ENCODE measurements at places on chromosomes 7 and 10.
A peak's percentile ranks its signal among the peaks of the same experiment; 100 is the strongest.

- DNase-seq: no peak
Observed at GRCh38 chr10:18625886-18626285, 25.5 kb downstream of the NSUN6 start.

- DNase-seq: no peak
Observed at GRCh38 chr10:126475074-126475691, 86.9 kb upstream of the ADAM12 start.

GRCh38 chr7:31028006-31028405 is 24.1 kb upstream of the ADCYAP1R1 start:
- no peak for DNase-seq

GRCh38 chr7:19116121-19117090 is 1.0 kb downstream of the TWIST1 start:
- peak; percentile 43 for DNase-seq

DNA sequence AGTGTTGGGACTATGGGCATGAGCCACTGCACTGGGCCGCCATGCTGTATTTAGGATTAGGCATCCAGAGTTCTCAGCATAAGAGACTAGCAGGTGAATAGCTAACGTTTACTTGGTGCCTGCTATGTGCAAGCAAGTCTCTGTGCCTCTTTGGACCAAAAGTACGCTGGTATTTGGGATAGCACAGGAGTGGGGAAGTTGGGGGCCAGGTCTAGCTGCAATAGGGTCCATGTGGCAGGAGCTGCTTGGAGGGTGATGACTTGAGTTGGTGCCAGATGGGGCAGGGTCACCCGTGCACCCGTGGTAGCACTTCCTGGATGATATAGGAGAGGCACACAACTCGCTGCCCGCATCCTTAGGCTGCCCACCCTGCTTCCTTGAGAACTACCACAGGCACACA is 22.4 kb downstream of the NACAD start:
- no peak for DNase-seq
